ENCODE measurements at places on chromosomes 7 and 10. TPM values are rescaled to one million over a fixed set of nuclear protein-coding genes. Genes with fewer than 3 reads are reported as not detected.

Gene HSPB1
- 118 TPM for total RNA-seq

Gene LRRD1
- total RNA-seq = 0.05 TPM

Gene CFAP70
- 0.12 TPM for total RNA-seq

Gene TSPAN33
- 49.1 TPM for total RNA-seq

Gene HOXA6
- total RNA-seq = 3.8 TPM

Gene TMEM213
- total RNA-seq = not detected

Gene TAF3
- total RNA-seq = 3.9 TPM

Gene ZNF92
- total RNA-seq = 28.5 TPM

Gene FGFBP3
- total RNA-seq = 0.53 TPM

Gene UPK3BL2
- 2.8 TPM for total RNA-seq

Gene HTR7
- total RNA-seq = 0.26 TPM
